ENCODE measurements at places on chromosomes 1 and 21. TPM values are rescaled to one million over a fixed set of nuclear protein-coding genes. Genes with fewer than 3 reads are reported as not detected.

Gene MATN1
- total RNA-seq, result not detected

Gene RGS13
- not detected for total RNA-seq

Gene TCHHL1
- total RNA-seq, result not detected

Gene KLF17
- not detected for total RNA-seq

Gene CLDN17
- not detected for total RNA-seq

Gene PTPRU
- 0.13 TPM for total RNA-seq

Gene ALX3
- not detected for total RNA-seq

Gene KCND3
- not detected for total RNA-seq

Gene C8B
- not detected for total RNA-seq

Gene ILDR2
- 9.8 TPM for total RNA-seq

Gene C1orf185
- not detected for total RNA-seq

Gene CSMD2
- not detected for total RNA-seq

Gene DMRTA2
- total RNA-seq, result not detected

Gene HRNR
- total RNA-seq, result not detected

Gene PTGS2
- 0.13 TPM for total RNA-seq

Gene GRIK1
- not detected for total RNA-seq

Gene GJA9
- total RNA-seq, result not detected

Gene EDARADD
- total RNA-seq, result 6.2 TPM

Gene KCNE1
- total RNA-seq, result 0.40 TPM

Gene ESPN
- total RNA-seq, result 0.98 TPM

Gene SLC44A3
- total RNA-seq, result 0.25 TPM

Gene DPT
- total RNA-seq, result not detected

Gene GSTM5
- not detected for total RNA-seq

Gene A3GALT2
- total RNA-seq, result not detected

Gene OR11L1
- not detected for total RNA-seq

Data from activated CD4-positive, alpha-beta memory T cell treated with anti-CD3 and anti-CD28 coated beads, Interleukin-2, amount 10 ng/mL, durations not matched to agents 7 days and 5 days (primary cell).